Posterior vena cava (tissue), 2 donors: ENCODE measurements at places on chromosomes 16 and 17. TPM values are rescaled to one million over a fixed set of nuclear protein-coding genes. Genes with fewer than 3 reads are reported as not detected.

DNA sequence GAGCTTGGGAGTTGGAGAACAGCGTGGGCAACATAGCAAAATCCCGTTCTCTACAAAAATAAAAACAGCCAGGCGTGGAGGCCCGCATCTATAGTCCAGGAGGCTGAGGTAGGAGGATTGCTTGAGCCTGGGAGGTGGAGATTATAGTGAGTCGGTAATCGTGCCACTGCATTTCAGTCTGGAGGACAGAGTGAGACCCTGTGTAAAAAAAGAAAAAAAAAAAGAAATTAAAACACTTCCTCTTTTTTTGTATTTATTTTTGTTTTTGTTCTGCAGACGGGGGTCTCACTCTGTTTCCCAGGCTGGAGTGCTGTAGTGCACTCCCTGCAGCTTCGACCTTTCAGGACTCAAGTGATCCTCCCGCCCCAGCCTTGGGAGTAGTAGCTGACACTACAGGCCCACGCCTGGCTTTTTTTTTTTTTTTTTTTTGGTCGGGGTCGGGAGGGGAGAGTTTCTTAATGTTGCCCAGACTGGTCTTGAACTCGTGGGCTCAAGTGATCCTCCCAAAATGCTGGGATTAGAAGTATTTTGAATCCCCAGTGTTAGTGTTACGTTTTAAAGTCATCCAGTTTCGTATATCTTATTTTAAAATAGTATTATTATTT, 1.5 kb downstream of the IST1 start:
- no peak for DNase-seq

DNA sequence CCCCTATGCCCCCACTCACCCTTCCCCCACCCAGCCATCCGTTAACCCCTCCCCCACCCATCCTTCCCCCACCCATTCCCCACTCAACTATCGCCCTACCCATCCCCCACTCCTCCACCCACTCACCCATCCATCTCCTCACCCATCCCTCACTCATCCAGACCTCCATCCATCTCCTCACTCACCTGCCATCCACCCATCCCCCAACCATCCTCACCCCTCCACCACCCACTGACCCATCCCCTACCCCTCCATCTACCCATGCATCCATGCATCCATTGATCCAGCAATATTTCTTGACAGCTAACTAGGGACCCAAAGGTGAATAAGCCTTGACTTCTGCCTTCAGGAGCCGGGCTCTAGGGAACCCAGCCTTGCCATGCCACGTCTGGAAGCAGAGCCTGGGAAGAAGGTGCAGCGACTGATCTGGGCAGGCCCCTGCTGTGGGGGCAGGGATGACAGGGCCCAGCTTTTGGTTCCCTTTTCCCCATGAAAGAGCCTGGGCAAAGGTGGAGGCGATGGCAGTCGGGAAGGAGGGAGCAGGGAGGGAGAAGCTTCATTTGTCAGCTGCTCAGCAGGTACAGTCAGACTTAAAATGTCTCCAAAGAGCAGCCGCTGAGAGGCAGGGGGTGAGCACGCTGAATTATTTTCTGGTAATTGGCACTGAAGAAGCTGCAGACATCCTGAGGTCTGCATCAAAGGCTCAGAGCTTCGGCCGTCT, 23.1 kb upstream of the DOC2B start:
- peak; percentile 47 for DNase-seq

- DNase-seq: peak; percentile 38
Observed at GRCh38 chr16:67016681-67017420, 12.1 kb upstream of the CBFB start.

GRCh38 chr17:81066072-81066471, 31.1 kb downstream of the BAIAP2 start:
- DNase-seq: no peak

DNA sequence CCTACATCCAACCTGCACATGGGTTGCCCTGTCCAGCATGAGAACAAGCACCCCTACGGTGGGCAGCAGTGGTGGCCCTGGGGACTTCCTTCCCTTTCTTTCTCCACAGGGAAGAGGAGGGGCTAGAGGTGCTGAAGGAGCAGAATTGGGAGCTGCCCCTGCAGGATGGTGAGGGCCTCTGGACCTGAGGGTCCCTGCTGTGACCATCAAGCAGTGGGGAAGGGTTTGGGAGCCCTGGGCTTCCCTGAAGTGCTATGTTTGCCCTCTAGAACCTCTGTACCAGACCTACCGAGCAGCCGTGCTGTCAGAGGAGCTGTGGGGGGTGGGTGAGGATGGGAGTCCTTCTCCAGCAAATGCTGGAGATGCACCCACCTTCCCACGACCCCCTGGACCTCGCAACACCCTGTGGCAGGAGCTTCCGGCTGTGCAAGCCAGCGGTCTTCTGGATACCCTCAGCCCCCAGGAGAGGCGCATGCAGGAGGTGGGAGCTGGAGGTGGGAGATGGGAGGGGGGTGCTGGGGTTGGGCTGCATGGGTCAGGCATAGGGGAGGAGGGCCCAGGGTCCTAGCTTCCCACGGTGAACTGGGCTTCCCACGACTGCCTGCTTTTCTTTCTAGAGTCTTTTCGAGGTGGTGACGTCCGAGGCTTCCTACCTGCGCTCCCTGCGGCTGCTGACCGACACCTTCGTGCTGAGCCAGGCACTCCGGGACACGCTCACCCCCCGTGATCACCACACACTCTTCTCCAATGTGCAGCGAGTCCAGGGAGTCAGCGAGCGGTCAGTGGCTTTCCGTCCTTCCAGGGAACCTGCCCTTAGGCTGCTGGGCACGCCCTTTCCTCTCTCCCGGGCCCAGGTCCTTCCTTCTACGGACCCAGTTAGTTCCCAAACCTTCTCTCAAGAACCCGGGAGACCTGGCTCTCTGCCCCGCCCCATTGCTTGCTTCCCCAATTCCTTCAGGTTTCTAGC, 5.0 kb downstream of the ARHGEF15 start:
- DNase-seq: no peak

DNA sequence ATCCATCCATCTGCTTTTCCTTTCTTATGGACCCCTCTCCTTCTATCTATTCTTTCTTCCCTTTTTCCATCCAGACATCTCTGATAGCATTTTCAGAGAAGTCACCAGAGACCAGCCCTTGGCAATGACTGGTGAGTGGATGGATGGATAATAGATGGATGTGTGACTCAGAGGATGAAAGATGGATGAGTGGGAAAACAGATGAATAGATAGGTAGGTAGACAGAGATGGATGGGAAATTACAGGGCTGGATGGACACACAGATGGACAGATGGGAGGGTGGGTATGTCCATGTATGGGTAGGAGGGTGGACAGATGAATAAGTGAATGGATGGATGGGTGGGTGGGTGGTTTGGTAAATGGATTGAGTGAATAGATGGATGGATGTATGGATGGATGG, 101.0 kb downstream of the LITAF start:
- DNase-seq: no peak

DNA sequence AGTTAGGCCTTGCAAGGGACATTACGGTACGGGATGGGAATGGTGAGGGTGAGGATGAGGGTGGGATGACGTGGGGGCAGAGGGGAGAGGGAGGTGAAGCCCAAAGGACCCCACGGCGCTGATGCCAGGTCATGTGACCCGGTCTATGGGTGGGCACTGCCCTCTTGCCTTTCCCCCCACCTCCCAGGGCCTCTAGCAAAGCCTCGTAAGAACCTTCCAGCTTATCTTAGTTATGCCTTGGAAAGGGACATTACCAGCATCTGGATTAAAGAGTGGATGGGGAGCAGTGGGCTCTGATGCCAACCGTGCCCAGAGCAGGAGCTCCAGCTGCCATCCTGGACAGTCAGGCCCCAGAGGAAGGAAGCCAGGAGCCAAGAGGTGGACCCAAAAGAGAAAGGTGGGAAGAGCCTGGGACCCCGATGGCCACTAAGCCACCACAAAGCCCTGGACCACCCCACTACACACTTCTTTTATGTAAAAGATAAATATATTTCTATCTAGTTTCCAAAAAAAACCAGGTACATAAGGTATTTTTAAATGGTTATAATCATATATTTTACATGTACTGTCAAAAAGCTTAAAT, 40.9 kb downstream of the TK2 start:
- peak; percentile 45 for DNase-seq

DNA sequence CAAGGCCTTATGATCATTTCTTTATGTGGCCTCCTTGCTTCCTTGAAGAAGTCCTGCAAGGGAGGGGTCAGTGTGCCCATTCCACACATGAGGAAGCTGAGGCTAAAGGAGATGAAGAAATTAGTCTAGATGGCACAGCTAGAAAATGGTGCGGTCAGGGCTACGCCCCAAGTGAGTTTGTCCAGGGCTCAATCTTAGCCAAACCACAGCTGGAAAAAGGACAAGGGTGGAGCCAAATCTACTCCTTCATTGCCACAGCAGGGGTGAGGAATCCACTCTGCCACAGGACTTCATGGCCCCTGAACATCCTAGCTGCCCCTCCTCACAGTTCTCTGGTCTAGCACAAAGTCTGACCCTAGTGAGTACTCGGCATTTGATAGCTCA, 16.2 kb downstream of the BEAN1 start:
- DNase-seq: no peak

Gene KCTD19
- total RNA-seq: not detected

Gene LRRC75A
- total RNA-seq: 3.0 TPM

Gene PPM1E
- total RNA-seq: not detected

Gene NT5M
- total RNA-seq: 3.0 TPM
